ENCODE measurements at places on chromosomes 13 and 19.

DNA sequence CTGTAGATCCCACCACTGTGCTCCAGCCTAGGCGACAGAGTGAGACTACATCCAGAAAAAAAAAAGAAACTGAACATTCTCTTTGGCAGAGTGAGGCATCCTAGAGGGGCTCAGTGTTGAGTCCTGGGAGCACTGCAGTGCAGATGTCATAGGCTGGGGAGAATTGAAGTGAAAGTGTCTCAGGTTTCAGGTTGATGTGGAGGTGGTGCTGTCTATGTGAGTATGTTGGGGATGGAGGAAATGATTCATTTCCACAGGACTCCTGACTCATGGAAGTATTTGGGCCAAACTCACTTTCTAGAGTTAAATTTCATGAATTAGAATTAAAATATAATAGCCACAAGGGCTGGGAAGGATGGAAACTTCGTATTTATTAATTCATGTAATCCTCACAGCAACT, 134.4 kb upstream of the TSC22D1 start:
- no peak overlapping the region for H3K27ac ChIP-seq
- H3K27me3 ChIP-seq: peaks cover 4% of the 10 kb centered on the region
- no peak overlapping the region for H3K4me3 ChIP-seq
- H3K36me3 ChIP-seq: no peaks in the 10 kb centered on the region
- peak; percentile 53 for DNase-seq

GRCh38 chr13:53204598-53204997, 176.0 kb downstream of the OLFM4 start:
- no peaks in the 10 kb centered on the region for H3K4me1 ChIP-seq
- H3K27me3 ChIP-seq: peaks cover 29% of the 10 kb centered on the region
- H3K27ac ChIP-seq: no peak overlapping the region
- no peak overlapping the region for H3K4me3 ChIP-seq
- H3K36me3 ChIP-seq: peaks cover 1% of the 10 kb centered on the region

DNA sequence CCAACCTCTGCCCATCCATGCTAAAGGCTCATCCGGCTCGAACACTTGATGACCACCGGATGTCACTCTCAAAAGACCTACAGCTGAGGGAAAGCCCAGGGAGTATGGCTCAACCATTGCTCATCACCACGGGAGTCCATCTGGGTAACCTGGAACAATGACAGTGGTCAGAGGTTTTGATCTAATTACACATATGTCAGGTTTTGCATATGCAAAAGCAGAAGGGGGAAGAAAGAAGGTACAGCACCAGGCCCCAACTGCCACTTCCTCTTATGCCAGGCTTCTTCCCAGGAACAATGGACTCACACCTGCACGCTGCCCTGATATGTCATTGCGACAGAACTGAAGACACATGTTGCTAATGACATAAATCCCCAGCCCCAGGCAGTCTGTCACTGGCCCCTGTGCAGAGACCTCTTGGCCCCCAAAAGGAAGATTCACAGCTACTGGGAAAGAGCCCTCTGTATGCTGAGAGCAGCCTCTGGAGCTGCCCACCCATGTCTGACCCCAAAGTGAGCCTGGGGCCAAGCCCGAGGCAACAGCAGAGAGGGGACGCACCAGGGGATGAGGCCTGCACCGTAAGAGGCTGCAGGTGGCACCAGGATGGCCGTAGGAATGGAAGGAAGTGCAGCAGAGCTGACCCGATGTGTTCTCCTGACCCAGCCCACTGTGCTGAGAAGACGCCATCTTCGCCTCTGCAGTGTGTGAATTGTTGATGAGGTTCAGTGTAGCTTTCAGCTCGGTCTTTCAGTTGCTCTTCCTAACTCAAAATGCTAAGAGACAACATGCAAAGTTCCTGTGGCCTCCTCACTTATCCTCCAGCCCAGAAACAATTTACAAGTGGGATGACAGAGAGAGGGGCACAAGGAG, 26.3 kb downstream of the EPS15L1 start:
- peaks cover 9% of the 10 kb centered on the region for H3K36me3 ChIP-seq
- no peak overlapping the region for H3K27ac ChIP-seq
- peaks cover 51% of the 10 kb centered on the region for H3K4me1 ChIP-seq
- no peak overlapping the region for H3K4me3 ChIP-seq
- DNase-seq: peak; percentile 13

GRCh38 chr13:102556806-102557205, 40.0 kb upstream of the TPP2 start:
- DNase-seq: no peak
- H3K27ac ChIP-seq: no peak overlapping the region
- H3K27me3 ChIP-seq: peaks cover 4% of the 10 kb centered on the region
- H3K36me3 ChIP-seq: no peaks in the 10 kb centered on the region
- H3K4me3 ChIP-seq: no peak overlapping the region
- H3K4me1 ChIP-seq: peaks cover 3% of the 10 kb centered on the region

GRCh38 chr19:55131421-55131820, 14.0 kb upstream of the PPP1R12C start:
- DNase-seq: no peak
- no peaks in the 10 kb centered on the region for H3K36me3 ChIP-seq
- no peaks in the 10 kb centered on the region for H3K4me1 ChIP-seq
- H3K27ac ChIP-seq: no peak overlapping the region
- peaks cover 40% of the 10 kb centered on the region for H3K27me3 ChIP-seq
